ENCODE measurements at places on chromosomes 3 and 15. TPM values are rescaled to one million over a fixed set of nuclear protein-coding genes. Genes with fewer than 3 reads are reported as not detected.

DNA sequence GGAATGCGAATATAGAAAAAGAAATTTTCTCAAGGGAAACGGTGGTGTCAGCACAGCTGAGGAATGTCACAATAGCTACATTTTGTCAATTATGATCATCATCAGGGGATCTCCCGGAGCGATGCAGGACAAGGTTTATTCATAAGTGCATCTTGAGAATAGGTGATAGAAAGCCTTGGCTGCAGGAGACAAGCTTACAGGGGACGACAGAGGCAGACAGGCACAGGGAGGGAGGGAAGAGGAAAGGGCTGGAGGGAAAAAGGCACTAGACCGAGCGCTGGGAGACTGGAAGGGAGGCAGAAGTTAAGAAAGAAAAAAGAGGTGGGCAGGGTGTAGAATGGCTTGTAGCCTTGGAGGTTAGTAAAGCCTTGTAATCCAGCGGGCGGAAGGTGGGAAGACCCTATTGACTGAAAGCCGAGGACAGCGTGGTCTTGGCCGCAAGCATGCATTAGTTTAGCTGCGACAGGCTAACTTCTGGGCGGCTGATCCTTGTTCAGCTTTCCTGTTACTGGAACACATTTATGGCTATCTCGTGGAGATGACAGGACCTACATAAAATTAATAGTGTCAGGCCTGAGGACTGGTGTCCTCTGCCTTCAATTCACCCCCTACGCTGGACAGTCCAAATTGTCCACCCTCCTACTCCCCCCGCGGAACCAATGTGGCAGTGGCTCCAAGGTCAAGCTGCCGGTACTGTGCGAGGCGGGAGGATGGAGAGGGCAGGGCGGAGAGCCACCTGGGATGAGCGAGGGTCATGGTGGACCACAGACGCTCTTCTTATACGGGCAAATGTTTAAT lies 1.4 kb upstream of the NECTIN3 start:
- DNase-seq, result no peak

DNA sequence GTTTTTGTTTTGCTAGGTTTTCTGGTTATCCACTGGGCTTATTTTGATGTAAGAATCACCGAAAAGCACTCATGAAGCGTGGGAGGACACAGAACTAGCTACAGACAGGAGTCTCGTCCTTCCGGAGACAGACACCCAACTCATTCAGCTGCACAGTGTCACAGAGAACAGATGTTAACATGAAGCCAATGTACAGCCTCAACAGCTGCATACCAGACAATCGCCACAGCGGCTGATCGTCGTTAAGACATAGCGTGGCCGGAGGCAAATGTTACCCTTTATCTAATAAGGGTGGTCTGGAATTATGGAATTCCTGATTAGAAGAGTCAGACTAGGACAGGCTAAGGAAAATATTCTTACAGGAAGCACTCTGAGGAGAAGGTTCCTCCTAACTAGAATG lies 1.1 kb upstream of the PYGO1 start:
- DNase-seq, result no peak

DNA sequence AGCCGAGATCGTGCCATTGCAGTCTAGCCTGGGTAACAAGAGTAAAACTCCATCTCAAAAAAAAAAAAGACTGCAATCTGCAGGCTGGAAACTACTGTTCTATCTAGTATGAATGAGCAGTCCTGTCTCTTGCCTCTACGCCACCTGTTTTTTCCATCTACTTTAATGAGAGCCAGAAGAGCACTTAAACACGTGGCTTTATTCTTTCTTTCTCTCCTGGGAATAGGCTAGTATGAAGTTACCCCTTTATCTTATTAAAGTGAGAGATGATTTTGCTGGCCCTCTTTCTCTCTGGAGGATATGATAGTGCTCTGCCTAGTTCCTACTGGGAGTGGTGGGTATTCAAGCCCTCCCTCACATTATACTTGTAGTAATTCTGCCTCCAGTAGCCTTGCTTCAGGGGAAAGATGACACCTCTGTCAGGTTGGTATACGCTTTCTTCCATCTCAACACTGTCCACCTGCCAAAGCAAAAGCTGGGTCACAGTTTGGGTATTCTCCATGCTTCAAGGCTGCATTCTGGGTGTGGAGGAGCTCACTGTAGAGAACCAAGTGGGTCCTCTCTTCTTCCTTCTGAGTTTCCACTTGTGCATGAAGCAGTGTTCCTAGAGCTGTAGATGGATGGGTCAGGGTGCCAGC lies 17.8 kb downstream of the MAPKBP1 start:
- no peak for DNase-seq

Gene BFSP2
- not detected for total RNA-seq

Gene RTP4
- total RNA-seq, result 2.5 TPM

Gene NPTN
- 179 TPM for total RNA-seq
